ENCODE measurements at places on chromosomes 16 and 17.

- DNase-seq = no peak
These were observed 34.8 kb upstream of the CPHXL start for GRCh38 chr16:75761108-75761507.

DNA sequence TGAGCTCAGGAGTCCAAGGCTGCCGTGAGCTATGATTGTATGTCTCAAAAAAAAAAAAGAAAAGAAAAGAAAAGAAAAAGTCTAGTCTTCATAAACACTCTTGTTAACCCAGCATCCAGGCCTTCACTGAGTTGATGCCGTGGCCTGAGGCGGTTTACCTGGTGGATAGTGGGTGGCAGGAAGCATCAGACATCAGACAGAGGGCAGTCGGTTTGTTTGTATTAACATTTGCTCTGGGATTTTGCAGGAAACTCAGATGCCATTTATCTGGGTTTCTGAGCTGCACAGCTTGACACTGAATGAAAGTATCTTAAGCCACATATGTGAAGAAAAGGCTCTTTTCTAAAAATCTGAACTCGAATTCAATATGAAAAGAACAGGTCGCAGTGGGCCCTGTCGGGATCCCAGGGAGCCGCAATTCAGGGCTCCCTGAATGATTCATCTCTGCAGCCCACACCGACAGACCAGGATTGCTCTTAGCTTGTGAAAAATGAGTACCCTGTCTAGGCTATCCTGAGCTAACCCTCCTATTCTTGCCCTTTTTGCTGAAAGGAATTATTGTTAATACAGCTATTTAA, 1.1 kb upstream of the DBNDD1 start:
- no peak for DNase-seq

GRCh38 chr17:43740541-43740940, 18.1 kb downstream of the SOST start:
- DNase-seq = no peak

GRCh38 chr17:27586203-27586721, 44.7 kb upstream of the LGALS9 start:
- DNase-seq = peak; percentile 51

- no peak for DNase-seq
These were observed 31.3 kb downstream of the MYO18A start for GRCh38 chr17:29148790-29149430.
